ENCODE measurements at places on chromosomes 11 and 22.

- no peak for DNase-seq
Observed at GRCh38 chr11:61688365-61689163, 8.4 kb downstream of the DAGLA start.

- no peak for DNase-seq
Observed at GRCh38 chr11:117724621-117725020, 72.4 kb downstream of the DSCAML1 start.

GRCh38 chr11:102994105-102994504 lies 38.6 kb upstream of the MMP13 start:
- no peak for DNase-seq

- DNase-seq = no peak
Observed at GRCh38 chr11:83695046-83695445, 408.9 kb upstream of the CCDC90B start.

- DNase-seq = no peak
Observed at GRCh38 chr11:20048707-20049106, 111.6 kb downstream of the DBX1 start.

- DNase-seq = no peak
Observed at GRCh38 chr11:74990941-74991340, 2.2 kb downstream of the NEU3 start.

GRCh38 chr11:76087749-76088148 lies 118.6 kb downstream of the WNT11 start:
- no peak for DNase-seq

DNA sequence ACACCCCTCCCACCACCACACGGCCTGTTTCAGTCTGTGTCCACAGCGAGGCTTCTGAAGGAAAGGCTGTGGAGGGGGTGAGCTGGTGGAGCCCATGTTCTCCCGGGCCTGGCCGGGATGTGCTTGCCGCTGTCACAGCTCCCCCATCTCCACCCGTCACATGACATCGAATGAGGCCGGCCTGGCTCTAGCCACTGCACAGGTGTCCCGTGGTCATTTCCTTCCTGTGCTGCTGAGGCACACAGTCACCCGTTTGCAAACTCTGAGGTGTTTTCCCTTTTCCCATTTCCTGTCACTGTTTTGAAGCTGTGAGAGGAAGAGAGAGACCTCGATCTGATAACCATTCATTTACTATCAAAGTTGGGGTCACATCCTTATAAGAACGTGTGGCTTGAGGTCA lies 55.7 kb upstream of the CLDN5 start:
- no peak for DNase-seq

GRCh38 chr22:49323751-49324415 lies 503.8 kb downstream of the BRD1 start:
- peak; percentile 9 for DNase-seq

DNA sequence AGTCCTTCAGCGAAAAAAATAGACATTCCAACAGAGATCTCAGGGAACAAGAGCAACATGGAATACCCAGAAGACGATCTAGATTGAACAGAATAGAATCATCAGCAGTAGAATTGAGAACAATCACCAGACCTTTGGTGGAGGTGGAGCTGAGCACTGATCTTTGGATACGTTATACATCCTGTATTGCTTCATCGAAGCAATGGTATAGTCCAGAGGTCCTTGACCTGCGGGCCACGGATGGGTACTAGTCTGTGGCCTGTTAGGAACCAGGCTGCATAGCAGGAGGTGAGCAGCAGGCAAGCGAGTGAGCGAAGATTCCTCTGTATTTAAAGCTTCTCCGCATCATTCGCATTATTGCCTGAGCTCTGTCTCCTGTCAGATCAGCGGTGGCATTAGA lies 17.6 kb downstream of the LRRC55 start:
- DNase-seq = no peak

GRCh38 chr22:41501209-41501608 lies 32.3 kb downstream of the ACO2 start:
- peak; percentile 85 for DNase-seq

- DNase-seq = no peak
Observed at GRCh38 chr11:78041843-78042440, 18.9 kb upstream of the KCTD14 start.

DNA sequence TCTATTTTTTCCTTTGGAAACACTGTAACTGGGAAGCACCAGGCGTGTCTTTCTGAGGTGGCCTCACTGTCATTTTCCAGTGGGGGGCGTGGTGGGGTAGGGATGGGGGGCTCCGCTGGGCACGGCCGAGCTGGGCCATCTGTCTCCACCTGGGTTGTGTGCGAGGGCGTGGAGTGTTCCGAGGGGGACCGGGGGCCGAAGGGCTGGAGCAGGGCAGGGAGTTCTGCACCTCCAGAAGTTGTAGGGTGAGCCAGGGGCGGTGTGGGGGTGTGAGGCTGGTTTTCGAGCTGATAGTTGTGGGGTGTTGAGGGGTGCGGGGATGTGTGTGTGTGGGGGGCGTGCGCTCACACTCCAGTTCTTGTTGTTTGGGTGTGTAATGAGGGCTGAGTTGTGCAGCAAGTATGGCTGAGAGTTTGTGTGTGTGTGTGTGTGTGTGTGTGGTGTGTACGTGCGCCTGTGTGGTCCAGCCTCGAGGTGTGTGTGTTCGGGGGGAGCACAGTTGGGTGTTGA lies 10.8 kb downstream of the YPEL4 start:
- DNase-seq = no peak

- no peak for DNase-seq
Observed at GRCh38 chr11:37710031-37710430, 1112.0 kb upstream of the RAG2 start.

- DNase-seq = no peak
Observed at GRCh38 chr11:35459489-35459888, 40.1 kb upstream of the SLC1A2 start.

DNA sequence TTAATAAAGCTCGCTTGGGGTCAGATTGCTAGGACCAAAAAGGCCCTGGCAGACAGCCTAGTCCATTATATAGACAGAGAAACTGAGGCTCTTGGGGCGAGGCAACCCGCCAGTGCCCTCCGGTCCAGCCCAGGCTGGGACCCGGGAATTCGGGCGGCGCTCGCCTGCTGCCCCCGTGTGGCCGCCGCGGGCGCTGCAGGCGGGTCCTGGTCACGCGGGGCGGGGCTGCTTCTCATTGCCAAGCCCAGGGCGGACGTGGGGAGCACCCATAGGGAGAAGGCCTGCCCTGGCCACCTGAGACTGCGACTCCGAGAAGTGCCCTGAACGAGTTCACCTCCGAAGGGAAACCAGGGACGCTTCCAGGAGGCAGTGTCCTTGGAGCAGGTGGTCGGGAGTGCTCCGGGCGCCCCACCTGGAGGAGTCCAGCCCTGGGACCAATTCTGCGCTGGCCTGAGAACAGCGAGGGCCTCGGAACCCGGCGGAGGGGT lies 36.0 kb upstream of the CSNK1E start:
- peak; percentile 95 for DNase-seq

GRCh38 chr22:29625090-29625825 lies 21.8 kb downstream of the NF2 start:
- DNase-seq = peak; percentile 68

DNA sequence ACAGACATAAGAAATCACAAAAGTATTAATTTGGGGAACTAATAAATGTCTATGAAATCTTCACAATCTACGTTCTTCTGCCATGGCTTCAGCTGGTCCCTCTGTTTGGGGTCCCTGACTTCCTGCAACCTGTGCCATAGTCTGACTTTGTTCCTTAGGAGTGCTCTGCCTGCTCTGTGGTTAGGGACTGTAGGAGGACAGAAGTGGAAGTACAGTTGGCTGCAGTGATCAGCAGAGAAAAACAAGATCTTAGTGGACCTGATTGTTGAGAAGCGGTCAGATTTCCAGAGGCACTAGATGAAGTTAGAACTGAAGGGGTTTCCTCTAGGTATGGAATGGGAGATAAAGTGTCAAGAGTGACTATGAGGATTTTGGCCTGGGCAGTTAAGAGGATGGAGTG lies 80.6 kb downstream of the PPP6R3 start:
- DNase-seq = no peak

GRCh38 chr11:121553806-121554205 lies 101.0 kb upstream of the SORL1-AS1 start:
- no peak for DNase-seq

DNA sequence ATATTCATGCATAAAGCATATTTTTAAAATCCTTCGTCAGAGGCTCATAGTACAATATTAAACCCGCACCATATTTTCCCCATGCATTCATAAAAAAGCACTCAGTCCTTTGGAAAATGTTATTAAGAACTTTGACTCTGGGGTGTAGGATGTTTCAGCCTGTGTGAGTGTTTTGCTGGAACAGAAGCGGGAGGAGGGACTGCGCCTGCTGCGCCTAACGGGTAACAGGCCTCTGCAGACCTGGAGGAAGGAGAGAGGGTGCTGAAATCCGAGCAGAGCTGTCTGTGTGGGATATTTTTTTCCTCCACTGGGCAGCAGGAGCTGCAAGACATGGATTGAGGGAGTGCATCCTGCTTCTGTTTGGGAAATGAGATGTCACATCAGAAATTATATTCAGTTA lies 483.0 kb downstream of the BRD1 start:
- no peak for DNase-seq

DNA sequence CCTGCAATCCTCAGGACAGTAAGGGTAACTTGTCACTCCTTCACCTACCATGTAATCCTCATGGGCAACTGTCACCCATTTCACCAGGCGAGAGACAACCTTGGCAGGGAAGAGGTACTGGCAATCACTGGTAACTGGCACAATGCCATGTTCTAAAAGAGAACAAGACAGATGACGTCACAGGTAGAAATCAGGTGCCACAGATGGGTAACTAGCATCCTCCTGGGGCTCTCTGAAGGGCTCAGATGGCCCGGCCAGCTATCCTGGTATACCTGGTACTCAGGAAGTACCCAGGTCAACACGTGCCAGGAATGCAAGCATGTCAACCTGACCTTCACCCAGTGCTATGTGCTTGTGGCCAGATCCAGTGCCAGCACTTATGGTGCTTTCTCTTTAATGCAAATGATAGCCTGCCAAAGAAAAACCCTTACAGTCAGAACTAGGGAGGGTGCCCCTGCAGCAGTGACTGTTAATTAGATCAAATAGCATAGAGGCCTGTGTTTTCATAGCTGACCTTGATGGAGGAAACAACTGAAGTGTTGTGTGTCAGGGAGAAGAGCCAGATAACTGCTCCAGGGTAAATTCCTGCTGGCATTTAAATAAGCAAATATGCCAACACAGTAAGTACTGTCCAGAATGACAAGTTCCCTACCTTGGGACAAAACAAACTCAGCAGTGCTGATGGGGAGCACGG lies 36.2 kb downstream of the THOC5 start:
- no peak for DNase-seq

DNA sequence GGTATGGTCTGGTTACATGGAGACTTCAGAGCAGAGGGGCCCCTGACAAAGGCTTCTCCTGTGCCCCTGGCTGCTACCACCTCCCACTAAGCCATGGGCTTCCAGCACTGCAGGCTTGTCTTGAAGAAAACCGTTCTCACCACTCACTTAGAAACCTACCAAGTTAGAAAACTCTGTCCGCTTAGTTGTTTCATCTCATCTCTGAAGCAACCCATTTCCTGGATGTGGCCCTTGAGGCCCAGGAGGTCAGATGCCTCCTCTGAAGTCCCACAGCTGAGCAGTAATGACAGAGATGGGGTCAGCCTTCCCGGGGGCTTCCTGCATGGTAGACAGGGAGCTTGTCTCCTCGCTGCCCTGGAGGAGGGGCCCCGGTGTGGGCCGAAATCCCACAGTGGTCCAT lies 12.9 kb downstream of the CSF2RB start:
- no peak for DNase-seq

DNA sequence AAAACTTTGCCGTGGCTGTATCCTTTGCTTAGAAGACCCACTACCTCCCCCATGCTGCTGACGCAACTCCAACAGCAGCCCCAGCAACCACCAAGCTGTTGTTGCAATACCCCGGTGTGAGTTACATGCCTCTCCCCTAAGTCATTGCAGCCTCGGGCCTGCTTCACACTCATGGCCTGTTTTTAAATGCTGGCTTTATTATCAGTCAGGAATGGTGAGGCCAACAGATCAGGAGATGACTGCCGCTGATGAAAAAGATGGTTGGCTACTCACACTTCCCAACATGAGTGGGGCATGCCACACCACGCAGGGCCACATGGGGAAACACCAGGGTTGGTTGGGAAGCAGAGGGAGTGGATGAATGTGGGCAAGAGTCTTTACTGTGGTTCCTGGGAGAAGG lies 171.5 kb upstream of the SYT13 start:
- no peak for DNase-seq

- no peak for DNase-seq
Observed at GRCh38 chr11:57764566-57764965, 3.0 kb downstream of the CTNND1 start.

- DNase-seq = peak; percentile 33
Observed at GRCh38 chr11:101583251-101584128, at the start of gene TRPC6. Gene TRPC6 (minus strand): TSS chr11:101584007. CDS start chr11:101583503, 504 bp downstream.

- DNase-seq = no peak
Observed at GRCh38 chr22:31350410-31350863, 4.3 kb upstream of the PATZ1 start.

DNA sequence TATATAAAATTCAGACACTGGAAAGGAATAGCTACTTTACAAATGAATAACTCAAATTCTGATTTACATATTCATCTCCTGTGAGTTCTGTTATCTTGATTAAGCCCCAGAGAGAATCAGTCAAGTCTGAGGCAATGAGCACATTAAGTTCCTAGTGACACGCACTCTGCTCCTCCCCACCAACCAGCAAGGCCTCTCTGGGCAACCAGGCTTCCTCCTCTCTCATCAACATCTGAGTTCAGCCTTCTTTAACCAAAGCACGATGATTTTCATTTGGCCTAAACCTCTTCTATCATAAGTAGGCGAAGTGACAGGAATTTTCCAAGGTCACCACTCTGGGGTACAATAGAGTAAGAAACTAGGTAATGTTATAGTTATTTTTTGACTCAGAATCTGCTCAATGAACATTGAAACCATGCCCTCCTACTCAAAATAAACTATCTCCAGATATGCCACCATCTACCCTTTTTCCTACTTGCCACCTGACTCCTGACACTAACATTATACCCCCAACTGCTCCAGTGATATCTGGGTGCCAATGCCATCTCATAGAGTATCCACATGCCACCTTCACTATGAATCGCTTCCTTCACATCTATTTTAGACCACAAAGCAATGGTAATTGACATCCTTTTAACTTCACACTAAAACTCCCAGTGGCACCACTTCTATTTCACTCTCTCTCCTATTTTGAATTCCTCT lies 114.8 kb downstream of the FAM76B start:
- no peak for DNase-seq
